ENCODE measurements at places on chromosomes 2 and 18.

DNA sequence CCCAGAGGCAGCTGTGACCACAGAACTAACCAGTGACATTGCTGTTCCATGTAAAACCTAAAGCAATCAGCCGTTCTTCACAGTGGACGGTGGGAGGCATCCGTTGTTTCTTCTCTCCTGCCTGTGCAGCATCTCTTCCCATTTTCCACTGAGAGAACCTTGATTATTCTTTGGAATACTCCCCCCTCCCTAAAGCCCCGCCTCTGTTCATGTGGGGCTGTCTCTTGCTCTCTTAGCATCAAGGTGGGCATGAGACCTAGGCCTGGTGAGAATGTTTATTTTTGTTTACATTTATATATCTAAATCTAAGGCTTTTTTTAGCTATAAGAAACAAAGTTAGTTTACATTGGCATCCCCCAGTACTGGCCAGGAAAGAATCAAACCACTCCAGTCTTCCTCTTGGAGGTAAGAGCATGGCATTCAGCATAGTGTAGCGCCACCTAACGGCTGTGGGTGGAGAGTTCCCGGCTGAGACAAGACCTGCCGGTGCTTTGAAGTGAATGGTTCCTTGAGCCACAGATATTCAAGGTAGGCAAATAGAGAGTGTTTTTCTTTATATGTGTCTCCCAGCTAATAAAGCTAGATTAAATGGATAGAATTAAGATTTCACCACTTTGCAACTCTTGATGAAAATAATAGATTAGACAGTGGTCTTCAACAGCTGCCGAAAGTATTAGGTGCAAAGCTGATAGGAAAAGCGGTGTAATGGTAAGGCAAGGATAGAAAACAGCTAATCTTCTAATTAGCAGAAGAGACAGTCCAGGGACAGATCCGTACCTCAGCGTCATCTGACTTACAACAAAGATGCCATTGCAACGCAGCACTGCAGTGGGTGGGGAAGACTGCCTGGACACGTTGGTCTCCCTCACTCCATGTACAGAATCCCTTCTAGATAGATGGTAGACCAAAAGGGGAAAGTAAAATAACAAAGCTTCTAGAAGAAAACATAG is 219.6 kb upstream of the RAB12 start:
- peak; percentile 85 for DNase-seq

GRCh38 chr2:23658466-23658942 is 268.4 kb downstream of the ATAD2B start:
- peak; percentile 69 for DNase-seq

DNA sequence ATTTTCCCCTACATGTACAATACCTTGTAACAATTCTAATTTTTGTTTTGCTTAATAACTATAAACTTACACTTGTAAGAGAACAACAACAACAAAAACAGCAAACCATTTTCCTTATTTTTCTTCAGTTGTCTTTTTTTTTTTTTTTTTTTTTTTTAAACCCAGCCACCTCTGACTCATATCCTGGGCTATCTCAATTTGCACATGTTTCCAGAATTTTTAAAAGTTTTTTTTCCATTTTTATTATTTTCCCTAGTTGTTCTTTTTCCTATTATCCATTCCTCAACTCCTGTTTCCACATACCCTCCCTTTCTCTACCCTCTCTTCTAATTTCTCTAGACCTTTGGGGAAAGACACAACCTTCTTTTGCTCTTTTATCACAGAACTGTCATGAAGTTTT is 112.5 kb downstream of the EFEMP1 start:
- DNase-seq: no peak

GRCh38 chr2:241136191-241136590 is 13.1 kb downstream of the PASK start:
- DNase-seq: no peak

DNA sequence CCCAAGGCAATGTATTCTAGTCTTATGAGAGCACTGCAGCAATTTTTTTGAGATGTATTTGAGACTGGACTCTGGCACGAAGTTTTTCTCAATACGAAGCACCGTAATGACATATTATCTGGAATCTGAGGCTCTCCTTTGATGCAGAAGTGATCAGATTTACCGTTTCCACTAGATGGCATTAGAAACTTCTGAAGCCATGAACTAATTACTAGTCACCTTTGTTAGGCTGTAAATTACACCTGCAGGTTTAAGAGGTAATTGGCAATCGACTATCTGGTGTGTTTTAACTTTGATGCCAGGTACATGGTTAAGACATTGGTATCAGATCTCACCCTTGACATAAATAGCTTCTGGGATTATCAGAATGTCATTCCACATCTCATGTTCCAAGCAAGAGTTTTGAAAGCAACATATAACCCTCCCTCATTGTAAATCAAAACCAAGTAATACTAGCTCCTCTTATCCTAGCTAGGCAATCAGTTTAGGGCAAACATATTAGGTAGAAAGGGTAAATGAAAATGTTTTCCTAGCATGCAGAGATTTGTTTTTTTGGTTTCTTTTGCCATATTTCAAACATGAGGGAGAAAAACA is 254.6 kb upstream of the SPRED2 start:
- no peak for DNase-seq

DNA sequence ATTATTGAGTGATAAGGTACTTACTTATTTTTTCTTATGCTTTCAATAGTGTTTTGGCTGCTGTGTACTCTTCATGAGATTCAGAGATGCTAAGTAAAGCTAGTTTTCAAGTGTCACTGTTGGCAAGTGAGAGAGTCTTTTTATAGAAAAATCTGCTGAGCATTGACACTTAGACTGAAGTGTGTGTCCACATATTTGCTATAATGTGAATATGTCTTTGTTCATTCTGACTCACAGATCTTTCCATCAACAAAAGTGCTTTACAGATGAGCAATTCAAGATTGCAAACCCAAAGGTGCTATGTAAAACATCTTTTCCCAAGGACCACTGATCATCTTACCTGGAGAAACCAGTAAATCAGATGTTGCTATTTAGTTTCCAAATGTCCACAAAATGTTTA is 410.6 kb upstream of the FIGN start:
- DNase-seq: no peak

- peak; percentile 83 for DNase-seq
Observed at GRCh38 chr2:189549449-189549832, 31.1 kb downstream of the SLC40A1 start.

DNA sequence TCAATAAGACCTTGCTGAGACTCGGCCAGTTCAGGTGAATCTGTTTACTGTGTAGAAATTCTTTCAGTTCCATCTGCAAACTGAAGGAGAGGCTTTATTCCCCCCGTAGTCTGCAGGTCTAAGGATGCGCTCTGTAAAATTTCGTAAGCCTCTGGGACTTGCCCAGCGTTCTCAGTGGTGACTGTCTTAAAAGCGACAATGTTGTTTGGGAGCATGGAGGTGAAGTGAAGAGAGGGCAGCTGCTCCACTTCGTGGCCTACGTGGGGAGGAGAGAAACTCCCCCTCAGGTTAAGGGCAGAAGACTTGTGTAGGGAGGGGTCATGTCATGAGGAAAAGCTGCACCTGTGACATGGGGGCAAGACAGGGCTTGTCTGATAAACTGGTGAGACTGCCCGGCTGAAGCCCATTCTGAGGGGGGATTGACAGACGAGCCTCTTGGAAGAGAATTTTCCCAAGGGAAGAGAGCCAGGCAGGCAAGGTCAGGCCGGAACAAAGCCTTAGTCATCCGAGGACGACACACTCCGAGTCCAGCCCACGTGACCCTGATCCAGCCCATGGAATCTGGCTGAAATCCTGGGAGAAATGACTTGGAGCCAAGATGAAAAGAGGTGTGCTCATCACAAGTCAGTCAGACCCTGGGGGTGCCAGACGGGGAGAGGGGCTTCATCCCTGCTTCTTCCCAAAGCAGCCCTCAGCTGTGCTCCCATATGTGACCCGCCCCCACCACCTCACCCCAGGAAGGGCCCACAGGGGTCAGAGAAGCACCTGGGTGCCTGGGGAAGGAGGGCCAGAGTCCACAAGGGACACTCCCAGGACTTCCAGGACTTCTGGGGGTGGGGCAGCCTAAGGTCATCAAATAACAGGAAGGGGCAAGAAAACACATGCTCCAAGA is 88.5 kb upstream of the SH3BP4 start:
- no peak for DNase-seq

- DNase-seq: no peak
Observed at GRCh38 chr2:11777066-11777782, 30.8 kb downstream of the LPIN1 start.

- no peak for DNase-seq
Observed at GRCh38 chr18:23852236-23853045, 162.1 kb upstream of the TTC39C start.

- DNase-seq: no peak
Observed at GRCh38 chr2:169562519-169562918, 11.1 kb downstream of the FASTKD1 start.

DNA sequence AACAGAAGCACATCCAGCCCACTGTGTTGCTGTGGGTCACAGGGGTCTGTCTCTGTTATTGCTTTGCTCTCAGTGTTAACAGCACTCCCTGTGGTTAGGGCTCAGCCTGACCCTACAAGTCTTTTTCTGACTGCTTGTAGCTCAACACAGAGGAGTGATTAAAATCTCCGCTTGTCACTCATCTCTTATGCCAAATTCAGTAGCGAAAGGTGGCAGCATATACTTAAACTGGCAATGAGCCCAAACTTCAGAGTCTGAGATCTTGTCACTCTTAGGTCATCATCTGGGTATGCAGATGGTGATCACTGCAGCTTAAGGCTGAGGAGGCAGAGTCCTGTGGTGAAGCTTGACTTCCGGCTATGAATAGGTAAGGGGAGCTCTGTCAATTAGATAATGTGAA is 63.3 kb upstream of the CSRNP3 start:
- DNase-seq: no peak

- no peak for DNase-seq
Observed at GRCh38 chr2:43537137-43537536, 58.7 kb downstream of the THADA start.

DNA sequence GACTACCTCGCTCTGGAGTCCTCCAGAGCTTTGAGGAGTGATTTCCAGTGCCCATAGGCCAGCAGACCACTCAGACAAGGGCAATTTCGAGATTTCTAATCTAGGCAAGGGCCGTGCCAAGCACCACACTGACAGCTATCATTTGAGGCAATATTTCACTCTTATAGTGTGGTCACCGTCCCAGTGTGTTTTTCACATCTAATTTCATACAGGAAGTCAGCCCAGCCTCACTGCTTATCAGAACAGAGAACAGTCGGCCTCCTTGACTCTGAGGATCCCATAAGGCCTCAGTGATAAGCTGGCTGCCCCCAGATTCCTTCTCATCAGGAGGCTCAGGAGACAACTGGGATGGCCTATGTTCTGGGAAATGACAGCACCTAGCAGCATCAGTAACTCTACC is 581 bp downstream of the CAPN14 start:
- no peak for DNase-seq

DNA sequence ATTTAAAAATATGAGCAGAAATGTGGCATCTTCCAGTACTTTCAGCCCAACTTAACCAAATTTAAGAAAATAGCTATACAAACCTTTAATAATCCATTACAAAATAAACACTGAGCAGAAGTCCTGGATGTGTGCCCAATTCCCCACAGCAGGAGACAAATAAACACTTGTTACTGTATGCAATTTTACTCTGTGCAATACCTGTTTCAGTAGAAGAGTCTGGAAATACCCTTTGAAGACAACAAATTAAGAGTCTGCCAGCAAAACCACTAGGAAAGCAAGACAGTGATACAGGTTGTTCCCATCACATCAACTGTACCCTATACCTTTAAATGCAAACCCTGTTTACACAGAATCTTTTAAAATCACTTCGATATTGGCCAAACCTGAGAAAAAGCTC is 41.4 kb upstream of the RNU4ATAC start:
- DNase-seq: no peak

DNA sequence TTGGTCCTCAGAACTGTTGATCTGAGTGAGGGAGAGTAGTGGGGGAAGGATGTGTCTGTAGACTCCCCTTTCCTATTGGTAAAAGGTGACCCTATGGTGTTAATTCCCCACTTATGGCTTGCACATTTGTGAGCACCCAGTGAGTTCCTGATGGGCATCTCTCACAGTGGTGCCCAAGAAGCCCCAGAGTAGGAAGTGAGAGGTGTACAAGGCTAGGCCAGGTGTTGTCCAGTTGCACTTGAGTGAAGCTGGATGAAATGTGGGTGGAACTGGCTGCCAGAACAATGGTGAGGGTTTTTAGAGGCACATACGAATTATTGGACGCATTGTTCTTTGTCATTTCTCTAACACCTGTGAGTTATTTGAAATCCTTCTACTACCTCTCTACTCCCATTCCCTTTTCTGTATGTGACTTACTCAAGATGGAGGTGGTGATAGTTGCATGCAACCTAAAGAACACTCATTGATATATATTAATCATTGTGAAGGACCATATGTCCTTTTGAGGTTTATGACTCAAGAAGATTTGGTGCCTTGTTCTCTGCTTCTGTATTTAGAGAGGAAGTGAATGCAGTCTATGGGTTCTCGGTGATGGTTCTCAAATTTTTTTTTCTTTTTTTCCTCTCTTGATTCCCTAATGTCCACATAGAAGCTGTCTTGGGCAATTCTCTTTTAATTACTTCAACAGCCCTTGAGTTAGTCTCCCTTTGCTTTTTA is 162.7 kb downstream of the FSHR start:
- DNase-seq: no peak
